Caco-2 (cell line): ENCODE measurements at places on chromosomes 2 and 18. TPM values are rescaled to one million over a fixed set of nuclear protein-coding genes. Genes with fewer than 3 reads are reported as not detected.

- no peak overlapping the region for H3K4me3 ChIP-seq
- H3K27ac ChIP-seq = no peak overlapping the region
- H3K4me1 ChIP-seq = no peaks in the 10 kb centered on the region
- DNase-seq = no peak
- H3K36me3 ChIP-seq = no peaks in the 10 kb centered on the region
Measured at GRCh38 chr2:3313781-3314375, 63.7 kb downstream of the EIPR1 start.

DNA sequence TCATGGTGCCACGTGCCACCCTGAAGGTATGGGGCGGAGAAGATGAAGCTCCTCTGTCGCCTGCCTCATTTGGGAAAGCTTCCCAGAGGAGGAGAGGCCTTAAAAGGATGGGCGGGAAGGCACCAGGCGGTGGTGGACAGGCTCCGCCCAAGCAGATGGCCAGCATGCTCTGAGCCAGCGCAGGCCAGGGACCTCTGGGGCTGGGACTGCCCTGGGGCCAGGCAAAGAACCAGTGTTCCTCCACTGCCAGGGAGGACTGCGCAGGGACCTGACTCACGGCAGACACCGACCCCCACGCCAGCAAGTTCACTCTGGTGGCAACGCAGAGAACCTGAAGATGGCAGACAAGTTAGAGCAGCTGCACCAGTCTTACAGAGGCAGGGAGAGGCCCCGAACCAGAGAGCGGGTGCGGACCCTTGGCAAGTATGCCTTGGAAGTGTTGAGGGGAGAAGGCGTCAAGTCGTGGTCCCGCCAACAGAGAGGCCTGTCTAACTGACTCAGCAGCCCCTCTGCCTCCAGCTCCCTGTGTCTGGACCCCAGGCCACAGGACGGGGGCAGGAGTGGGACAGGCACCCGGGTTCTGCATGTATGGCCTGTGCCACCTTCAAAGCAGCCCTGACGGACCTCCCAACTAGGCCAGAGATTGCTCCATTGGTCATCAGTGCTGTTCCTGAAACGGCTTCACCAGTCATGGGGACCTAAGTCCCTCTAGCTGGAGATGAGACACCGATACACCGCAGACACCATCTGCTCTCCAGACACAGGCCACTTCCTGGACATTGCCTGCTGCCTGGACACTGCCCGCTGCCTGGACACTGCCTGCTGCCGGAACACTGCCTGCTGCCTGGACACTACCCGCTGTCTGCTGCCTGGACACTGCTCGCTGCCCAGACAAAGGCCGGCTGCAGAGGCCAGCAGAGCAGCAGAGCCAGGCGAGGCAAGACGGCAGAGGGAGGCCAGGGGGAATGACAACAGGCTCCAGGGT, 124.7 kb downstream of the HDAC4 start:
- H3K4me1 ChIP-seq = no peaks in the 10 kb centered on the region
- H3K4me3 ChIP-seq = no peak overlapping the region
- DNase-seq = no peak
- H3K36me3 ChIP-seq = no peaks in the 10 kb centered on the region

Gene REG3G
- not detected in 2 replicates for total RNA-seq

- H3K4me1 ChIP-seq = peaks cover 6% of the 10 kb centered on the region; the same call in 1 of the 2 replicates
- no peaks in the 10 kb centered on the region for H3K36me3 ChIP-seq
- H3K27me3 ChIP-seq = no peaks in the 10 kb centered on the region
Measured at GRCh38 chr2:174699993-174700766, 64.1 kb downstream of the CHRNA1 start.

DNA sequence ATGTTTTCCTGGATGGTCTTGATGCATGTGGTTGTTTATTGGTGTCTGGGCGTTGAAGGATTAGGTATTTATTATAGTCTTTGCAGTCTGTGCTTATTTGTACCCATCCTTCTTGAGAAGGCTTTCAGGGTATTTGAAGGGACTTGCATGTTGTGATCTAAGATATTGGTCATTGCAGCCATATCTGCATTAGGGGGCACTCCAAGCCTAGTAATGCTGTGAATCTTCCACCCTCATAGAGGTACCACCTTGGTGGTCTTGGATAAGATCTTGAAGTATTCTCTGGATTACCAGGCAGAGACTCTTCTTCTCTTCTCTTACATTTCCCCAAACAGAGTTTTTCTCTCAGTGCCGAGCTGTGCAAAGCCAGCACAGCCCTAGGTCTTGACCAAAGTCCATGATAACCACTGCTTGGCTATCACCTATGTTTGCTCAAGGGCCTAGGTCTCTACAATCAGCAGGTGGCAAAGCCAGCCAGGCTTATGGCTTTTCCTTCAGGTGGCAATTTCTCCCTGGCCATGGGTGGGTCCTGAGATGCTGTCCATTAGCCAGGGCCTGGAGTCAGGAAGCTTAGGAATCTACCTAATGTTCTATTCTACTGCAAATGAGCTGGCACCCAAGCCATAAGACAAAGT, 15.4 kb upstream of the PPP1R1C start:
- no peak overlapping the region for H3K27ac ChIP-seq
- no peaks in the 10 kb centered on the region; the same call in 1 of the 2 replicates for H3K4me1 ChIP-seq
- DNase-seq = no peak
- no peaks in the 10 kb centered on the region for H3K27me3 ChIP-seq

Gene LIMS1
- 67.2 and 75.2 TPM in 2 replicates for total RNA-seq

Gene REG3A
- 0.45 and 1.1 TPM in 2 replicates for total RNA-seq

Gene GATA6
- total RNA-seq = 124 and 136 TPM in 2 replicates

GRCh38 chr2:38380397-38381130, 3.5 kb upstream of the ATL2 start:
- H3K27ac ChIP-seq = no peak overlapping the region
- H3K27me3 ChIP-seq = no peaks in the 10 kb centered on the region
- H3K36me3 ChIP-seq = no peaks in the 10 kb centered on the region

DNA sequence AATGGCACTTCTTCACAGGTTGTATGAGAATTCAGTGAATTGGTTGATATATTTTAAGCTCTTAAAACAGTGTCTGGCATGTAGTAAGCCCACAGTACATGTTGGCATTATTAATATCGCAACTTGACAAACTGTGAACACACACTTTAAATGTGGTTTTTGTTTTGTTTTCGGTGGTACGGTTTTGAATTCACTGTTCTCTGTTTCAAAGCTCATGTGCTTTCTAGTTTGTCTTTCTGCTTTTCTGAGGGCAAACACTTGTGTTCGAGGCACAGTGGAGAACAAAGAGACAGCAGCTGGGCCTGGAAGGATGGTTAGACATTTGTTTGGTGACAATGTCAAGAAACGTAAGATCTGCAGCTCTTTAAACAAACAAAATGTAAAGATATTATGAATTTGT, 276.5 kb upstream of the MC4R start:
- H3K4me1 ChIP-seq = no peaks in the 10 kb centered on the region
- H3K36me3 ChIP-seq = no peaks in the 10 kb centered on the region
- H3K27me3 ChIP-seq = no peaks in the 10 kb centered on the region
- no peak overlapping the region for H3K4me3 ChIP-seq
- H3K27ac ChIP-seq = no peak overlapping the region
- DNase-seq = no peak

Gene CCDC141
- total RNA-seq = 11.5 and 16.6 TPM in 2 replicates

DNA sequence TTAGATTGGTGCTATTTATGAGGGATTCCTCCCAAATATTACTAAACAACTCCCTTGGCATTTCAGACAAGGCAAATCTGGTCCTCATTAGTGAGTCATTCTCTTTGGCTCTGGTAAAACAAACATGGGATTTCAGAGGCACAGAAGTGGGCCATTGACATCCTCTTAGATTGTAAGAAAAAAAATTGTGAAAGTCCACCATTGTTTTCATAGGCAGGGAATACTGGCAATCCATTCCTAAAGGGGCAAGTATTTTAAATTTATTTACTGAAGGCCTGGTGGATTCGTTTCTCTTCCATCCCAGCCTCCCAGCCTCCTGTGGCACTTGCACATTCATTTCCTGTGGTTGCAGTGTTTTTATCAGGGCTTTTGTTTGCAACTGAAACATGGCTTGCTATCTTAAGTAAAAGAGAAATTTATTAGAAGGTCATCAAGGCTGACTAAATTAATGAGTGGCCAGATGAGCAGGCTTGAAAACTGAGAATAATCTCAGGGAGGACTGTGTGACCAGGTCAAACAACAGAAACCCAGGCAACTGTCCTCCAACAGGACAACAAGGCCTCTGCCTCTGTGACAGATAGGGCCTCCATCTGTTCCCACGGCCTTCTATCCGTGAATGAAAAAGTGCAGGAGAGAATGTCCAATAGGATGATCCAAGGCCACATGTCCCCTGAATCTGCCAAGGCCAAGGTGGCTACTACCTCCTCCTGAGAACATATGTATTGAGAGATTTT, 23.1 kb upstream of the TNFAIP6 start:
- H3K27me3 ChIP-seq = no peaks in the 10 kb centered on the region; the same call in 1 of the 2 replicates
- H3K4me3 ChIP-seq = no peak overlapping the region
- H3K27ac ChIP-seq = no peak overlapping the region

- H3K4me3 ChIP-seq = no peak overlapping the region
- H3K4me1 ChIP-seq = no peaks in the 10 kb centered on the region
- no peak for DNase-seq
- H3K36me3 ChIP-seq = no peaks in the 10 kb centered on the region
- no peak overlapping the region for H3K27ac ChIP-seq
Measured at GRCh38 chr18:36706134-36706881, 122.5 kb downstream of the TPGS2 start.

DNA sequence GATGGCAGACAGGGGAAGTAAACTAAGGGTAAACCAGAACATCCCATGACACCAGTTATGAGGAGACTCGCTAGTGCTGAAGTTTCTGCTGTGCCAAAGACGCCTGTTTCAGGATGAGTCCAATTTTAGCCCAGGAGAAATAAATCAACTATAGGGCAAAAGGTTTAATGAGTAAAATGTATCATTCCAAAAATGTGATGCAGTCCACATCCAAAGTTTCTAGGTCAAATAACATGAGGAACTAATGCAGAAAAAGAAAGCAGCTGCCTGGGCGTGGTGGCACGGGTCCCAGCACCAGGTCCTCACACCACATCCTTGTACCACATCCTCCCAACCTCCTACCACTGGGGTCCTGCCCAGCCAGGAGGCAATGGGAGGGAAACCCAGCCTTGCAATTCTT, 126.9 kb upstream of the CTAGE1 start:
- no peak for DNase-seq
- no peak overlapping the region for H3K27ac ChIP-seq
- H3K4me3 ChIP-seq = no peak overlapping the region
- H3K27me3 ChIP-seq = no peaks in the 10 kb centered on the region; the same call in 1 of the 2 replicates
- H3K4me1 ChIP-seq = no peaks in the 10 kb centered on the region

DNA sequence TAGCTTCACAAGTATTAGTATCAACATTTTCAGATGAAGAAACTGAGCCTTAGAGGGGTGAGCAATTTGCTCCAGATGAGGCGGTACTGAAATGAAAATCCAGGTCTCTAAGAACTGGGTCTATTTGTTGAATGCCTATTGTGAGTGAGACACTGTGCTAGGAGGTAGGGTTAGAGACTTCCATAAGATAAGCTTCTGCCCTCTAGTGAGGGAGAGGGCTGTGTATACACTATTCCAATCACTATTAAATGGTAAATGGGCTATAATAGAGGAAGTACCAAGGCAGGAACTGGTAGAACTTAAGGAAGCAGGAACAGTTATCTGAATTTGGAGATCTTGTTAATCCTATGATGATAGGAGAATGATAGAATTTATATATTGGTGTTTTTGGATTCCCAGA, 23.6 kb upstream of the GLS start:
- no peak overlapping the region for H3K4me3 ChIP-seq
- no peak for DNase-seq
- H3K27ac ChIP-seq = no peak overlapping the region
- H3K4me1 ChIP-seq = peaks cover 42% of the 10 kb centered on the region

Gene CRYGD
- not detected in 2 replicates for total RNA-seq

DNA sequence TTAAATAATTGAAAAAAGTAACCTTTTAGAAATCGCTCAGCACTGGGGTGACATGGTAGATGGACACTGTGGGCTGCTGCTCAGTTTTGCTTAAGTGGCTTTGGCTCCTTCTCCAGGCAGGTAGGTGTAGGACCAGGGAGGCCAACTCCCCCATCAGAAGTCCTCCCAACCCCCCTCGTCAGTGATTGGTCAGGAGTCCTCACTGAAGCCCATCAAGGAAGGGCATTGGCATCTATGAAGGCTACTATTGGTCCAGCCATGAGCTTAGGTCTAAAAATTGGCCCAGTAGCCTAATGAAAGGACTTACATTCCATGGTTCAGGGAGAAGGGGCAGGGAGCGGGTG, 34.7 kb downstream of the ST3GAL5 start:
- H3K27ac ChIP-seq = no peak overlapping the region
- H3K4me1 ChIP-seq = no peaks in the 10 kb centered on the region
- H3K27me3 ChIP-seq = no peaks in the 10 kb centered on the region
- H3K36me3 ChIP-seq = no peaks in the 10 kb centered on the region
- H3K4me3 ChIP-seq = no peak overlapping the region

Gene NTSR2
- total RNA-seq = not detected in 2 replicates

- DNase-seq = no peak
- H3K4me1 ChIP-seq = no peaks in the 10 kb centered on the region
- H3K27ac ChIP-seq = no peak overlapping the region
Measured at GRCh38 chr18:74661691-74662090, 64.0 kb downstream of the ZNF407 start.

Gene HOXD12
- total RNA-seq = not detected in 2 replicates

GRCh38 chr2:192197357-192197756, 2.6 kb upstream of the TMEFF2 start:
- H3K4me3 ChIP-seq = no peak overlapping the region
- DNase-seq = no peak
- no peaks in the 10 kb centered on the region for H3K27me3 ChIP-seq
- H3K36me3 ChIP-seq = no peaks in the 10 kb centered on the region

- no peak overlapping the region for H3K27ac ChIP-seq
- peaks cover 49% of the 10 kb centered on the region for H3K4me1 ChIP-seq
- DNase-seq = peak; percentile 5
- H3K27me3 ChIP-seq = no peaks in the 10 kb centered on the region
Measured at GRCh38 chr2:43007901-43008300, 215.5 kb upstream of the HAAO start.

- H3K27me3 ChIP-seq = no peaks in the 10 kb centered on the region
- H3K4me1 ChIP-seq = no peaks in the 10 kb centered on the region
- DNase-seq = no peak
- H3K4me3 ChIP-seq = no peak overlapping the region
- H3K27ac ChIP-seq = no peak overlapping the region
Measured at GRCh38 chr18:79402977-79403722, 7.4 kb downstream of the NFATC1 start.

Gene LHCGR
- not detected in 2 replicates for total RNA-seq

Gene SULT1C2
- 0.86 and 1.4 TPM in 2 replicates for total RNA-seq

Gene SCYGR4
- total RNA-seq = not detected in 2 replicates

DNA sequence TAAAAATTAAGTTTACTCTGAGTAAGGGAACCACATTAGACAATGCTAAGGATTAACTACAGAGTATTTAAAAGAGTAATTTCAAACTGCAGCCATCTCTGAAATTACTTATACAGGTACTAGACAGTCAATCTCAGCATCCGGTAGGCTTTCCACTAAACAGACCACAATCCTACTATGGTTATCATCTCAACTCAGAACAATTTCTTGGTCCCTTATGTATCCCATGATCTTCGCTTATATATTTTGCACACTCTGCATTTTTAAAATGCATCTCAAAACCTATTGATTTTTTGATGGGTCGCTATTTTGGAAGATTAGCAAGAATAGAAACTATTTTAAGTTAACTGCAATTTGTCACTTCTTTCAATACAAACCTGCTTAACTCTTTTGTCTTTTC, 1.4 kb downstream of the PPP4R1 start:
- peaks cover 2% of the 10 kb centered on the region; the same call in 1 of the 2 replicates for H3K36me3 ChIP-seq
- no peak for DNase-seq
- H3K27ac ChIP-seq = peak overlapping the region; percentile 94
- H3K4me3 ChIP-seq = peak overlapping the region; percentile 79
- peaks cover 43% of the 10 kb centered on the region for H3K4me1 ChIP-seq
- no peaks in the 10 kb centered on the region for H3K27me3 ChIP-seq
